ENCODE measurements at places on chromosomes 2 and 18.

GRCh38 chr2:30503007-30503694, 56.1 kb downstream of the LCLAT1 start:
- DNase-seq = no peak

DNA sequence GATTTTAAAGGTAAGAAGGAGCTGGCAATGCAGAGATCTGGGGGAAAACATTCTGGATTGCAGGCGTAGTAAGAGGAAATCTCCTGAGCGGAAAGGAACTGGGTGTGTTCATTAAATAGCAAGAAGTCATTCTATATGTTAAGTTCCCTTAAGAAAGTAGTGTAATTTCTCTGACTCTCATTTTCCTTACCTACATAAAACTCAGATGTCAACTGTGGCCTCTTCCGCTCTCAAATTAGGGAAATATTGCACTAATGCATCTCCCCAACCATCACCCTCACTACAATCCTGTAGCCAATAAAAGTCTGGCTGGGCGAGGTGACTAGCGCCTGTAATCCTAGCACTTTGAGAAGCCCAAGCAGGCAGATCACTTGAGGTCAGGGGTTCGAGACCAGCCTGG, 89.0 kb upstream of the CDC42EP3 start:
- no peak for DNase-seq

DNA sequence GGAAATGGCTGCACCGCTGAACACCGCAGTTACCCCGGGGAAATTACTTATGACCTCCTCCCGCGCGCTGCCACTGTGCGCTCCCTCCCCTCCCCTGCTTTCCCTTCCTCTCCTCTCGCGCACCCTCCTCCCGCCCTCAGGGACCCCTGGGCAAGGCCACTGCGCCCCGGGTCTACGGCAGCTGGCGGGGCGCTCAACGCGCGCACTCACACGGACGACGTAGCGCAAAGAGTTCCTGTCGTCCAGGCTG, 7.9 kb downstream of the ALPP start:
- DNase-seq = no peak

- peak; percentile 80 for DNase-seq
Observed at GRCh38 chr2:41967476-41968181, 80.2 kb upstream of the PKDCC start.

Measured in right forelimb (tissue), 1 donor.